ENCODE measurements at places on chromosomes 13 and 19. TPM values are rescaled to one million over a fixed set of nuclear protein-coding genes. Genes with fewer than 3 reads are reported as not detected.

PEX11G gene
- total RNA-seq: 1.8 TPM

FBN3 gene
- 39.0 TPM for total RNA-seq

SHISA2 gene
- total RNA-seq: 23.8 TPM

CGB8 gene
- 0.46 TPM for total RNA-seq

CHST8 gene
- 10.8 TPM for total RNA-seq

ZNF560 gene
- total RNA-seq: not detected

GNA15 gene
- 0.25 TPM for total RNA-seq

ZNF441 gene
- total RNA-seq: 0.23 TPM

IGFL3 gene
- total RNA-seq: not detected

P2RY11 gene
- 18.0 TPM for total RNA-seq

IGFL2 gene
- not detected for total RNA-seq

KANK3 gene
- 2.3 TPM for total RNA-seq

SGTA gene
- 86.8 TPM for total RNA-seq

- DNase-seq: peak; percentile 51
Measured at GRCh38 chr13:111893607-111894443, 173.1 kb upstream of the SOX1 start.

GRCh38 chr19:19371059-19371458 is 34.4 kb upstream of the GATAD2A start:
- no peak for DNase-seq

DNA sequence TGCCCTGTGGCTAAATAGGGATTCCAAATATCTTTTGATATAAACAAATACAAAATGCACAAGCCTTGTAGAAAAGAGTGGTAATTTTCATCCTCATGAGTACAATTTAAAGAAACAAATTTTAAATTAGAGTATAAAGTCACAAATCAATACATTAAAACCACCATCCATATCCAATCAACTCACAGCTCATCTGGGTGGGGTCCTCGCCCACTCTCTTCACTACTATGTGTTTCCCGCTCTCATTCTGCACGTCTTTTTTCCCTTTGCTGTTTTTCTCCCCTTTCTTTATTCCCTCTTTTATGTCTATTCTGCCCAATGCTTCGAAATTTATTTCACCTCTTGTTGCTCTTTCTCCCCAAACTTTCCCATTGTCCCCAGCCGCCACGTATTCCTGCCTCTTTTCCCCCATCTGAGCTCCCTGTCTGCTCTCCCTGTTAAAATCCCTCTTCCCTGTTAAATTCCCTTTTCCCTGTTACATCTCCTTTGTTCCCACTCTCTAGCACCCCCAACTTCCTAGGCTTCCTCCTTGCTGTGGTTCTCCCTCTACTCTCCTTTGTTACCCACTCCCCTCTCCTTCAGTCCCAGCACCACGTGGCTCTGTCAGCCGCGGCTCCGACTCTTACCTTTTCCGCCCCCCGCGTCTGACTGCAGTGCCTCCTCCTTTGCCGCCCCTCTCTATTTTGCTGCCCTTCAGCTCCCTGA is 1.3 kb downstream of the ZNF616 start:
- DNase-seq: peak; percentile 75

DNA sequence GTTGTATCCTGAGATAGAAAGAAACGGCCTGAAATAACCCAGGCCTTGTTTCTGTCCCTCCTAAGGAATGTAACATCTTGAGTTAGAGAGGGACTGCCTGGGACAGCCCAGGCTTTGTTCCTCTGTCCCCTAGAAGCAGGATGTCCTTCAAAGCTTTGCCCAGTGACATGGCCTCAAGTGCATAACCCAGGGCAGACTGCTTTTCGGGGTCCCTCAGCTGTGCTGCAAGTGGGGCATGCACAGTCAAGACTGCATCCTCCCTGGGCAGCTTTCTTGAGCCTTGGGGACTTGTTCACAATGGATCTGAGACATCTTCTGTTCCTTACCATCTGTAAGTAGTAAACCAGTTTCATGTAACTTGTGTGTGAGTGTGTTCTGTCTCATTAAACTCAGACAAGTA is 7.5 kb upstream of the EPSTI1 start:
- no peak for DNase-seq

- no peak for DNase-seq
Measured at GRCh38 chr19:3944018-3944721, 11.3 kb downstream of the NMRK2 start.

DNA sequence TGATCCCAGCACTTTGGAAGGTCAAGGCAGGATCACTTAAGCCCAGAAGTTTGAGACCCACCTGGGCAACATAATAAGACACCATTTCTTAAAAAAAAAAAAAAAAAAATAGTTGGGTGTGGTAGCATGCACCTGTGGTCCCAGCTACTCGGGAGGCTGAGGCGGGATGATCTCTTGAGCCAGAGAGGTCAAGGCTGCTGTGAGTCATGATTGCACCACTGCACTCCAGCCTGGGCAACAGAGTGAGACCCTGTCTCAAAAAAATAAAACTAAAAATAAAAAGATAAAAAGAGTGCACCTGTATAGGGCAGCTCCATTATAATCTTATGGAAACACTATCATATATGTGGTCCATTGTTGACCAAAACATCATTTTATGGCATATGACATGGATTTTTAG is 25.5 kb upstream of the STARD13 start:
- DNase-seq: no peak

GRCh38 chr13:37753776-37754175 is 115.8 kb downstream of the TRPC4 start:
- DNase-seq: no peak

- no peak for DNase-seq
Measured at GRCh38 chr19:1171755-1172352, 2.2 kb downstream of the SBNO2 start.

- no peak for DNase-seq
Measured at GRCh38 chr13:48437371-48437770, 24.5 kb upstream of the LPAR6 start.

- DNase-seq: no peak
Measured at GRCh38 chr19:3190921-3191805, 5.4 kb downstream of the NCLN start.

DNA sequence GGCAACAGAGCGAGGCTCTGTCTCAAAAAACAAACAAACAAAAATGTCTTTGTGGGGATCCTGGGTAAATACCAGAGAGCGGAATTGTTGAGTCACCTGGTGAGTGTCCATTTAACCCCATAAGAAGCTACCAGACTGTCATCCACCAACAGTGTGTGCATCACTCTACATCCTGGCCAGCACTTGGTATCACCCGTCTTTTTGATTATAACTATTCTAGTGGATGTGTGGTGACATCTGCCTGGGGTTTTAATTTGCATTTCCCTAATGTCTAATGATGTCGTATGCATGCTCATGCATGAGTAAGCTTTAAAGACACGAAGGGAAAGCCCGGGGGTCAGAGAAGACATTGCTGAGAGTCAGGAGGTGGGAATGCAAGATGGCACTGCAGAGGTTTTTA is 126.7 kb upstream of the MRI1 start:
- DNase-seq: no peak

GRCh38 chr19:6519289-6519688 is 11.5 kb upstream of the TNFSF9 start:
- no peak for DNase-seq

DNA sequence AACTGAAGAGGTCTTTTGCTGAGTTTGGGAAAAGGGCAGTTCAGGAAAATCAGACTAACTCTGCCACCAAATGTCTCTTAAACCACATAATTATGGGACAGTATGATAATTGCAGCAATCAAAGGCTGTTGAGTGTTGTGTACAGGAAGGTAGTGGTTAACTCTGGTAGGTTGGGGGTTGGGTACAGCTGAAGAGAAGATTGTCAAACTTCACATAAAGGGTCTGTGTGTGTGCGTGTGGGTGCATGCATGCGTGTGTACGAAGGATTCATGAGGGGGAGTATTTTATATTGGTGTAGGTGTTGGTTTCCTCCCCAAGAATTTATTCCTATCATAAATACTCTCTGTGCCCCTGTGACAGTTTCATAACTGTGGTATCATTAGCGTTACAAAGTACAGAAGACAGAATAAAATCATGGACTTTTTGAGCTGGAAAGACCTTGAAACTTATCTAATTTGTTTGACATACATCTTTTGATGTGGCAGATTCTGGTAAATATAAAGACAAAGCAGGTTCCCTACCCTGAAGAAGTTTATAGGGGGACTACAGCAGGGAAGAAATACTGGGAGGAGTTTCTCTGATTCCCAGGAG is 94.1 kb downstream of the PCCA start:
- no peak for DNase-seq

GRCh38 chr13:47289567-47289966 is 392.7 kb upstream of the HTR2A start:
- no peak for DNase-seq

DNA sequence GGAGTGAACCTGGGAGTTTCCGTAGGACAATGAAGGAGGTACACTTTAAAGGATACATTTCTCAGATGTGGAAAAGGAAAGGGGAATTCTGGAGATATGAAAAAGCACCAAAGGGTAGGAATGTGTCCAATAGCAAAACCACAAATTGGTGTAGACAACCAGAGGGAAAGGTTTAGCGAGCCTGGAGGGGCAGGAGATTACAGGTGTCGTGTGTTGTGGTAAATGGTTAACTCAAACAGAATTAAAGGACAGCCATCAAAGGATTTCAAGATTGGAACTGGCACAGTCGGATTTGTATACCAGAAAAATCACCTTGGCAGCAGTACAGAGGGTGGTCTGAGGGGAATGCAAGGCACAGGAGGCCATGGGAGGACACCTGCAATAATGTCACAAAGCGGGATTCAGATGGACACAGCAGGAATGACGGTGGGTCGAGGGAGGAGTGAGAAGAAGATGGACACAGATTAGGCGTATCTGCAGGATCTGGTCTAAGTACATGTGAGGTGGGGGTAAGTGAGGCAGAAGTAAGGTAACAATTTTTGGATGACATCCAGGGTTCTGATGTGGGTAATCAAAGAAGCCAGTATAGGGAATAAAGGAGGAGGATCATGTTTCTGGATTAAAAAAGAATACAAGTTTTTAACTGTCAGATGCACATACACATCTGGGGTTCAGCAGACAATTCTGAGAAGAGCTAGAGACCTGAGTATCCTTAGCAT is 361.6 kb downstream of the KLF12 start:
- DNase-seq: no peak

GRCh38 chr19:50873056-50873455 is at the start of gene KLK2:
Gene KLK2, plus strand, starts transcription at chr19:50873439. Its CDS starts 35 bp downstream, at chr19:50873474.
- no peak for DNase-seq

DNA sequence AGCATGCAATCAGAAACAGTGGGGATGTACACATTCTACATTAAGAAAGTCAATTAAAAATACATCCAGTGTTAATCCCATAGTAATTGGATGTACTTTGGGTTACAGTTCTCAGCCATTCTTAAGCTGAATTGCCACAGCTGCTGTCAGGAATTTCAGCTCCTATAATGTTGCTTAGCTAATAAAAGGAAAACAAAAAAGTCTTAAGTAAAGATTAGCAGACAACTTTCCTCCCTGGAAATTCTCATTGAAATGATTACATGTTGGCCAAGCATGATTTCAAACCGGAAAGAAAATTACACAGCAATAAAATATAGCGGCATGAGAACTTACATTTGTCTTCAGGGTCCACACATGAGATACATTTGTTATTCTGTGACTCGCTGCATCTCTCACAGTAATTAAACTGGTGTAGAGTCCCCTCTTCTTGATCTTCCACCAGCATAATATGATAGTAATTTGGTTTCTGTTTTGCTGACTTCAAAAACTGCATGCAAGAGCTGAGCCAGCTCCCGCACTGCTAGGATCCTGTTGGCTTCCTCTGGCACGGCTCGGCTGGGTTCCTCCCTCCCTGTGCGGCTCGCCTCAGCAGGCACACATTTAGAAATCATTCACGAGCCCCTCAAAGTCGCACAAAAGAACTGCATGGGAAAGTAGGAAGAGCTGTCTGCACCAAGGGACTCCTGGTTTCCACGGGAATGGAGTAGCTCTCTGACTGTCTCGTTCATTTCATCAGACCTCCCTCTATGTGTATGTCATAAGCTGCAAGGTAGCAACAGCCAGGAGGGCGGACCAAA is at the start of gene HTR2A:
HTR2A (minus strand) TSS at position 713 of the 797 bp plus-strand sequence. CDS start 1,147 bp downstream, outside the sequence.
- DNase-seq: no peak

DNA sequence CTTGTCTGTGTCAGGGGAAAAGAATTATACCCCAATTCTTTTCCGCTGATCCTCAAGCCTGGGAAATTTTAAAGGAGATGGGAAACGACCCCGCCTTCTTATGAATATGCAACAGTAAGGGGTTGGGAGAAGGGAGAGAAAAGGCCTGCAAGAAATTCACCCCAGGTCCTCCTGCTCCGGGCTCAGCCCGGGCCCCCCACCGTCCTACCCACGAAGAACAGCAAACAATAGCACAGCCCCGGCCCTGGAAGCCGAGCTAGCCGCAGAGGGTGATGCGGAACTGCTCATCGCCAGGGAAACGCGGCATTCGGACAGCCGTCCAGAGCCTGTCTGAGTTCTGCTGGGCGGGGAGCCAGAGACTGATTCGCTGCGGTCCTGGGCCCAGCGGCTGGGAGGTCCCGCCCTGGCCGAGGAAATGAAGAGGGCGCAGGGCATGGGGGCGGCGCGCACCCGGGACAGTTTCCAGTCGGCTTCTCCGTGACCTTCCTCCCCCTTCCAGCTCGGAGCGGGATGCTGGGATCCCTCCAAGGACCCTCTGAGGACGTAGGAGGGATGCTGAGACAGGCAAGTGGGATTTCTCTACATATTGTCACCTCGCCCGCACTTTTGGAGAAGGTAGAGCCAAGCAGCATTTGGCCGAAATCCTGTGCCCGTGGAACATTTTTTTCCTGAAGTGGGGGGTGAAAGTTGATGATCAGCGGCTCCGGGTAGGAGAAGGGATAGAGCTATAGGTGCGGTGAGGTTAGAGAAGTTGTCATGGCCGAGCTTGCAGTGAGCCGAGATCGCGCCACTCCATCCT is 82.3 kb upstream of the C1QTNF9B start:
- peak; percentile 76 for DNase-seq

GRCh38 chr13:64672751-64673150 is 2557.4 kb downstream of the PCDH9 start:
- DNase-seq: no peak

DNA sequence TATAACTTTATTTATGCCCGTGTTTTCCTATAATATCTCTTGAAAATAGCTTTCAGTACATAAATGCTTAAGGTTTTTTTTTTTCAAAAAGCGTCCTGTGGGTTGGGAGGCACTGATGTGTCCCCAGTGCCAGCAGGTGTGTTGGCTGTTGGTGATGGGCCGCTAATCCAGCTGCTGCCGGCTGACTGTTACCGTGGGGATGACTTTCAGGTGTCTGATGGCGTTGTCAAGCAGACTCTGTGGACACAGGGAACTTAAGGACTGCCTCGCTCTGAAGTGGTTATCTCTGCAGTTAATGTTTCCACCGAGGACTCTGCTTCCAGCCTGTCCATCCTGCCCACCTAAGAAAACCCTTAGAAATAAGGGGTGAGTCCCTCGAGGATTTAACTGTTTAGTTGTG is 94.5 kb downstream of the ANKRD10 start:
- no peak for DNase-seq

DNA sequence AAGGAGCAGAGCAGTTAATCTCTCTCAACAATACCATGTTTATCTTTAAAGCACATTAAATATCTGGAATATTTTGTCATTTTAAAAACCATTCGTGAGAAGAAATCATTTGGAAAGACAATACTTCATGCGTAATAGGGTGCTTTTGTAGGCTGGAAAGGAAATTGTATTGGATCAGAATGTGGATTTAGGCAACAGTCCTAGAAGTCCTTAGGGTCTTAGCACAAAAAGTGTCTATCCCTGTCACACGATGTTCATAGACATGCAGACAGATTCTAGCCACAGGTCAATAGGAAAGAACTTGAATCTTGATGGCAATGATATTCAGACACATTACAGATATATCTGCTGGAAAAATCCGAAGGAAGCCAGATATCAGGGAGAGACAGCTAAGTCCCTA is 156.0 kb downstream of the KCTD12 start:
- DNase-seq: no peak

- no peak for DNase-seq
Measured at GRCh38 chr19:38089440-38089839, 134.6 kb downstream of the DPF1 start.

All from H1 (cell line).